ENCODE measurements at places on chromosomes 3 and 15.

GRCh38 chr15:58738046-58738707, 11.3 kb downstream of the ADAM10 start:
- no peak for DNase-seq

- DNase-seq, result no peak
Measured at GRCh38 chr15:90062462-90062932, 39.8 kb downstream of the IDH2 start.

GRCh38 chr15:74157868-74158827, 15.4 kb upstream of the ISLR start:
- DNase-seq, result no peak

DNA sequence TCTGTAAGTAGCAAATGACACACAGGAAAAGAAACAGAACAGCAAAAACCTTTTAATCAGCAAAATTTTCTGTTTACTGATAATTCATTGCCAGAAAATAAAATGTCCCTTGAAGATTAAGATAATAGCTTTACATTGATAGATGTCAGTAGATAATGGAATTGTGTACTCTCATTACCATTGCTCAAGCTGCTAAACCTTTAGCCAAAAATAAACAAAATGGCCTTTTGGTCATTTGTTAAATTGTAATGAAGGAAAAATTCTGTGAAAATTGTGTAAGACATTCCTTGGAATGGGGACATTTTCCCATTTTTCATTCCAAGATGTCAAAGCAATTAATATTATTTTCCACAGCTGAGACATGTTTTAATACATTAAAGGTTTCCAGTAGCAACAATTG, 189.8 kb downstream of the PLOD2 start:
- no peak for DNase-seq
